LNCaP clone FGC (cell line): ENCODE measurements at places on chromosomes 1 and 21.

GRCh38 chr1:108209456-108210108, 9.4 kb upstream of the SLC25A24 start:
- DNase-seq: no peak

- DNase-seq: no peak
These were observed 10.8 kb downstream of the CFAP45 start for GRCh38 chr1:159889202-159889601.

GRCh38 chr1:75394386-75395139, 216.4 kb downstream of the SLC44A5 start:
- DNase-seq: no peak

- no peak for DNase-seq
These were observed 207.4 kb upstream of the CHRM3 start for GRCh38 chr1:239178961-239179360.

GRCh38 chr1:194473766-194474165, 1287.4 kb upstream of the B3GALT2 start:
- DNase-seq: no peak

GRCh38 chr1:197027359-197027758, 39.7 kb downstream of the F13B start:
- peak; percentile 21 for DNase-seq

GRCh38 chr1:81699234-81699633, 101.5 kb upstream of the ADGRL2 start:
- no peak for DNase-seq

GRCh38 chr1:67013573-67013972, 40.4 kb downstream of the SLC35D1 start:
- no peak for DNase-seq

DNA sequence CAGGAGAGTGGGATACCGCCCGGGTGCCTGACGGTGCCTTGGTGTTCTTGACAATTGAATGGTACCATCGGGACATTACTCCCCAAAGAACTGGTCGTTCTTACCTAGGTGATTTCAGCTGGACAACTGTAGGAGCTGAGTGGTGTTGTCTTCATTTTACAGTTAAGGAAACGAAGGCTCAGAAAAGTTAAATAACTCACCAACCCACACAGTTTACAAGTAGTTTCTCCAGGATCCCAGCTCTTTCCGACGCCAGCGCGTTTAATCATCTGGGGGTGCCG, 1.6 kb downstream of the PIK3CD start:
- DNase-seq: no peak

DNA sequence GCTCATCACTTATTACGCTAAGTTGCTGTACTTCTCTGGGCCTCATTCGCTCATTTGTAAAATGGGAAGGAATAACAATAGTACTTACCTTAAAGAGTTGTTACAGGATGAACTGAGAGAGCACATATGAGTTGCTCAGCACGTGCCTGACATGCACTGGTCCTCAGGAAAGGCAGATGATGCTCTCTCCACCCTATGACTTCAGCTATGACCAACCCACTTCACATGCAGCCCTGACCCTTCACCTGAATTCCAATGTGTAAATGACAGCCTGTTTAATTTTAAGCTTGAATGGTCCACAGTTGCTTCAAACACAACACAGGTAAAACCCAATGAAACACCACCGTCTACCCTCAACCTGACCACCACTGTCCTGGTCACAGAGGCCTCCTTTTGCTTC, 32.9 kb downstream of the GADD45A start:
- DNase-seq: no peak

GRCh38 chr1:100037656-100037926, 67.8 kb downstream of the SLC35A3 start:
- no peak for DNase-seq

DNA sequence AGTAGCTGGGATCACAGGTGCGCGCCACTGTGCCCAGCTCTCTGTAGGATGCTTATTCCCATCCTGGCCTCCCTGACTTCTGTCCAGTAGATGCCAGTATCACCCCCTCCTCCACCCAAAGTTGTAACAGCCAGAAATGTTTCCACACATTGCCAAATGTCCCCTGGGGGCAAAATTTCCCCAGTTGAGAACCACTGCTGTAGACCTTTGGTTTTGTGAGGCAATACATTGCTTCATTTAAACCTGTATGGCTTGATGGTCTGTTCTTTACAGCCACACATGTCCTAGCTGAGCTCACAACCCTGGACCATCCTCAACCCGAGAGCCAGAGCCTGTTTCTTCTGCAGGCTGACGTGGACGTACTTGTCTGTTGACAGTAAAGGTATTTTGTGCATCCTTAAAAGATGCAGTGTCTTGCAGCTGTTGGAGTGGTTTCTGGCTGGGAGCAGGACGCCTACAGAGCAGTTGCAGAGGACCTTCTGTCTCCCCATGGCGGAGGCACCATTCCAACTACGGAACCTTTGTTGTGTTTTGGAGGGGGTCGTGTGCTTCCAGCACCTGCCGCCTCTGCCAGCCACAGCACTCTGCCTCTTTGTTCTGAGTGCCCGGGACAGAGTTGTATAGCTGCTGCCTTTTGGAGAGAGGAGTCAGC, 26.6 kb downstream of the DOP1B start:
- DNase-seq: no peak

- DNase-seq: no peak
These were observed 119.0 kb upstream of the NFIA start for GRCh38 chr1:60963167-60963940.

DNA sequence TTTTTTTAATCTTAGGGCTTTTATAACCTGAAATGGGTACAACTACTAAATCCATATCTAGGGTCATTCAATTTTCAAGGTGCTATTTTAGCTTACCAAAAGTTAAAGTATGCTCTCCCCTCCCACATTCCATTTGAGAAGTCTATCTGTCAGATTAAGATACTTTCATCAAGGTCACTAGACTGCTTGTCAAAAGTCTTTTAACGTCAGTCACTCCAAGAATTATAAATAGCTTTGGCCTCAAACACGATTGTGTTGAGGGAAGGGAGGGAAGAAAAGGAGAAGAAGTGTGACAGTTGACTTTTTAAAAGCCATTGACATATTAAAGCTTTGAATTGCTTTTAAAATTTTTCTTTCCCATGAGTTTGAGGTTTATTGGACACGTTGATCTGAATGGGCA, 175.8 kb downstream of the PTGER3 start:
- DNase-seq: no peak

DNA sequence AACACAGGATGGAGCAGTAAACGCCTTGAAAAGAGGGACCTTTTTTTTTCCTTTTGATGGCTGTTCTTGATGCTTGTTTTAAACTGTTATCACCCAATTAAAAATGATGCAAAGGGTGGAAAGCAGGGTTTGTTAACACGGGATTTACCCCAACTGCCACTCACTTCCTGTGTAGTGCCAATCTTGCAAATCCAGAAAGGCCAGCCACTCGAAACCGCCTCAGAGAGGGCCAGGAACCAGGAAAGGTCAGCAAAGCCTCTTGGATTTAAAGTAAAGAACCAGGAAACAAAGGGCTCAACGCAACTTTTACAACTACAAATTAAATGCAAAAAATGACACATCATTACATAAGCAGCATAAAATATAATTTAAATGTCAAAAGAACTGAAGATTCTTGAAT, 347.4 kb downstream of the PDE4B start:
- peak; percentile 27 for DNase-seq

GRCh38 chr21:39117440-39117970, 65.7 kb downstream of the PSMG1 start:
- DNase-seq: no peak

GRCh38 chr1:22553104-22553880, 10.0 kb upstream of the EPHA8 start:
- DNase-seq: no peak

DNA sequence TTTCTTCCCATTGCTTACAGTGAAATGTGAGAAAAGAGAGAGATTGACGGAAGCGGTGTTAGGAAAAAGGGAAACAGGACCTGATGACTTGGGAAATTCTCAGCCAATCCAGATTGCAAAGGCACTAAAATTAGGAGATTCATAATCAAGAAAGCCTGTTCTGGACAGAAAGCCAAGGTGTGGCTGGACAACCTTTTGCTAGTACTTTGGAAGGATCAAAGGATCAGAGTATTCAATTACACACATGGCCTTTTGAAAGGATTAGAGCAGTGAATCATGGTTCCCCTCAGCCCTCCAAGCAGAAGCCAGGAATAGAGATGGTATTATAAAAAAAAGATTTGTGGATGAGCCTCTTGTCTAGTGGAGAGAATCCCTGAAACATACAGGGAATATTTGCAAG, 669.8 kb upstream of the ADAMTS5 start:
- no peak for DNase-seq

- no peak for DNase-seq
These were observed 45.2 kb downstream of the GALNT2 start for GRCh38 chr1:230112131-230112701.

DNA sequence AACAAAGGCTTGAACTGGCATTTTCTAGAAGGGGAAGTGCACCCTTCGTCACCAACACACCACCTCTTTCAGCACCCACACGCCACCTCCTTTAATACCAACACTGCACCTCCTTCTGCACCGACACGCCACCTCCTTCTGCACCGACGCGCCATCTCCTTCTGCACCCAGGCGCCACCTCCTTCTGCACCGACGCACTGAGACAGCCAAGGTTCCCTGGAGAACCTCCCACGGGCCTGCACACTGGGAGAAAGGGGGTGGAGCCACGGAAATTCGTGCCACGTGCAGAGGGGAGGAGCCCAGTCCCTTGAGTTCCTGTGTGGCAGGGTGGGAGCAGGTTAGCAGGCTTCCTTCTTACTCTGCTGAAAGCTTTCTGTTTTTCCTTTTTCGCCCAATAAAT, 327.9 kb upstream of the C1orf174 start:
- DNase-seq: peak; percentile 21

DNA sequence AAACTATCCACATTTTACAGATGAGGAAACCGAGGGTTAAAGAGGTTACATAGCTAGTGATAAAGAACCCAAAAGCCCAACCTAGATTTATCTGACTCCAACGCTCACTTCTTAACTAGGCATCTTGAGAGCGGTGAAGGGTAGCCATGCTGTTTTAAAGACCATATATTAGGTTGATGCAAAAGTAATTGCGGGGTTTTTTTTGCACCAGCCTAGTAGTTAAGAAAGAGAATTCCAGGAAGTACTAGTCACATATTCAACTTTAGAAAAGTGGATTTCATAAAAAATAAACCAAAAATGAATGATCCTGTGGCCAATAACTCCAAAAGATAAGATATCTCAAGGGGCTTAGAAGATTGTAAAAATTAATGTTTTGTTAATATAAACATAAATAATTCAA, 162.1 kb downstream of the GLUL start:
- DNase-seq: no peak

GRCh38 chr1:117138561-117138960, 17.0 kb upstream of the TRIM45 start:
- DNase-seq: no peak

- no peak for DNase-seq
These were observed 28.3 kb upstream of the CYP4B1 start for GRCh38 chr1:46770541-46770940.

DNA sequence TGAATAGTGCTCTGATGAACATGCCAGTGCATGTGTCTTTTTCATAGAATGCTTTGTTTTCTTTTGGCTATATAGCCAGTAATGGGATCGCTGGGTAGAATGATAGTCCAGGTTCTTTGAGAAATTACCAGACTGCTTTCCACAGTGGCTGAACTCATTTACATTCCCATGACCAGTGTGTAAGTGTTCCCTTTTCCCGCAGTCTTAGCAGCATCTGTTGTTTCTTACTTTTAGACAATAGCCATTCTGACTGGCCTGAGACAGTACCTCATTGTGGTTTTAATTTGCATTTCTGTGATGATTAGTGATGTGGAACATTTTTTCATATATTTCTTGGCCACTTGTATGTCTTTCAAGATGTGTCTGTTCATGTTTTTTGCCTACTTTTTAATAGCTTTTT, 784.5 kb downstream of the USP25 start:
- no peak for DNase-seq

DNA sequence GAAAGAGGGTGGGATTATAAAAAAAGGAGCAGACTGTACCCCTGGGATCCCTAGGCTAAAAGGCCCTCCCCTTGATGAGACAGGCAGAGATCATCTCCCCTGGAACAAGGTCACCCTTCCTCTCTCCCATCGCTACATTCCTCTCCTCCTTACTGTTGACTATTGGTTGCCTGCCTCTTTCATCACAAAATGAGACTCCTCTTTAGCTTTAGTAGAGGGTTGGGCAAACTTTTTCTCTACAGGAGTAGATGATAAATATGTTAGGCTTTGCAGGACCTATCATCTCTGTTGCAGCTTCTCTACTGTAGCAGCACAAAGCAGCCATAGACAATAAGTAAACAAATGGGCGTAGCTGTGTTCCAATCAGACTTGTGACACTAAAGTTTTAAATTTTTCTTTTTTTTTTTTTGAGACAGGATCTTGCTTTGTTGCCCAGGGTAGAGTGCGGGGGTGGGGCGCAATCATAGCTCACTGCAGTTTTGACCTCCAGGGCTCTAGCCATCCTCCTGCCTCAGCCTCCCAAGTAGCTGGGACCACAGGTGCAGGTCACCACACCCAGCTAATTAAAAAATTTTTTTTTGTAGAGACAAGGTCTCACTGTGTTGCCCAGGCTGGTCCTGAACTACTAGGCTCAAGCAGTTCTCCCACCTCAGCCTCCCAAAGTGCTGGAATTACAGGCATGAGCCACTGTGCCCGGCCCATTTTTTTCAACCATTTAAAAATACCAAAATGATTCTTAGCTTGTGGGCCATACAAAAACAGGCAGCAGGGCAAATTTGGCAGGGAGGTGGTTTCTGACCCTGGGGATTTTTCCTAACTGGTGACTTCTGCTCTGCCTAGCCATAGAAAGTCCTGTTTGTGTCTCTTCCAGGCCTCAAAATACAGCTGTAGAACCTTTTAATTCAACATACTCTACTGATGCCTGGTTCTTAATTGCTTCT, 15.1 kb downstream of the MCL1 start:
- no peak for DNase-seq

- no peak for DNase-seq
These were observed 2.7 kb downstream of the PIK3CD start for GRCh38 chr1:9654051-9654833.

- DNase-seq: no peak
These were observed 3.2 kb downstream of the PBXIP1 start for GRCh38 chr1:154952664-154953063.

DNA sequence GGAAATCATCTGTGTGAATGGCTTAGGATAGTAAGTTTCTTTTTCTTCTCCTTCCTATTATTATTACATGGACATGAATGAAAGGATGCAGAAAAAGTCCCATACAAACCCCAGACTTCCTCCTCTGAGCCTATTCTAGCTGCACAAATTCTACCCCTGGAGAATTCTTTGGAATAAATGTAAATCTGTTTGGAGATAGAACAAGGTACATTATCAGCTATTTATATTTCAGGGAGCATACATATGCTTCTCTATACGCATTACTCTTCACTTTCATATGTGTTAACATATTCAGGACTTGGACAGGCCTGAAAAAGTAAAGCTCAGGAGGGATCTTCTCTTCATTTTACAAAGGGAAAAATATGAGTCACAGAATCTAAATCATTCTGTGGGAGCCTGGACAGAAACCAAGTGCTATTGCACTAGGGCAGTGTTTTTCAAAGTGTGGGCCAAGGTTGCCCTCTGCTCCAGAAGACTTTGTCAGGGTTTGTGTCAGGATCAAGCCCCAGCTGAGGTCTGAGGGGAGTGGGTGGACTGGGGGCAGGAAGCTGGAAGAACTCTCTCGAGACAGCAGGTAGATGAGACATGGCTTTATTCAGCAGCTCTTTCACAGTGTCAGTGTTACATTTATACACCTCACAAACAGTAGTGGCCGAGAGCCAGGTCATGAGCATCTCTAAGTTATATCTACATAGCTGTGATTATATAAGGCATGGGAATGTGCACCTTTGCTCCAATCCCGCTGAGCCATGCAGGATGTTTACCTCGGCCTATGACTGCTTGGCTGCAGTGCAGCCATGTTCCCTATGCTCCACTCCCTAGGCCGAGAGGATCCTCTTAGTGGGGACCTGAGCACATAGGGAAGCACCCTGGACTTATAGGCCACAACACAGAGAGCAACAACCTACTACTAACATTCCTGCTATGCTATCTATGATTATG, 114.3 kb downstream of the GDAP2 start:
- no peak for DNase-seq
